ENCODE measurements at places on chromosomes 12 and 14. TPM values are rescaled to one million over a fixed set of nuclear protein-coding genes. Genes with fewer than 3 reads are reported as not detected.

Gene KCNK13
- 0.10 TPM for total RNA-seq

Gene TMEM117
- 1.7 TPM for total RNA-seq

Gene PLXNC1
- total RNA-seq, result 0.15 TPM

Gene ZNF740
- 16.5 TPM for total RNA-seq

Gene IL26
- not detected for total RNA-seq

Gene LIN7A
- total RNA-seq, result 0.62 TPM

Gene FGF23
- total RNA-seq, result not detected
